IPS-NIHi11 (cell line): ENCODE measurements at places on chromosomes 7 and 10.

DNA sequence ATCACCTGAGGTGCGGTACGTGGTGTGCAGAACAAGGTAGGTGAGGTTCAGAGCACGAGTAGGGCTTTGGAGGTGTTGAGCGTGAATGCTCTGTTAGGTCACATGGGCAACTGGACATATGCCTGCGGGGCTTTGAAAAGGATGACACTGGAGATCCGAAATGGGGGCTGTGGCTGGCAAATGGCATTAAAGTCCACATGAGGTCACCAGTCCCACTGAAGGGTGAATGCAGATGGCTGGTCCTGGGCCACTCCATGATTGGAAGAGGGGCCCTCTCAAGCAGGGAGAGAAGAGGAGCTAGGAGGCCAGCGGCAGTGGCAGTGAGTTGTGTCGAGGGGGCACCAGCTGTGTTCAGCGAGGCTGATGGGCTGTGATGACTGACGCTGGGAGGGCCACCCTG, 254.9 kb upstream of the SHH start:
- DNase-seq: no peak

DNA sequence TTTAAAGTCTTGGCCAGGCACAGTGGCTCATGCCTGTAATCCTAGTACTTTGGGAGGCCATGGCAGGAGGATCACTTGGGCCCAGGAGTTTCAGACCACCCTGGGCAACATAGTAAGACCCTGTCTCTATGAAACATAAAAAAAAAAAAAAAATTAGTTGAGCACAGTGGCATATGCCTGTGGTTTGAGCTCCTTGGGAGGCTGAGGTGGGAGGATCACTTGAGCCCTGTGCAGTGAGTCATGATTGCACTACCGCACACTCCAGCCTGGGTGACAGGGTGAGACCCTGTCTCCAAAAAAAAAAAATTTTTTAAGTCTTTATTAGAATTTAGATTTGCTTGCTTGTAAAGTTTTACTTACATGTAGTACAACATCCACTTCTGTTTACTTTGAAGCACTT, 14.0 kb downstream of the WNT2 start:
- DNase-seq: no peak

DNA sequence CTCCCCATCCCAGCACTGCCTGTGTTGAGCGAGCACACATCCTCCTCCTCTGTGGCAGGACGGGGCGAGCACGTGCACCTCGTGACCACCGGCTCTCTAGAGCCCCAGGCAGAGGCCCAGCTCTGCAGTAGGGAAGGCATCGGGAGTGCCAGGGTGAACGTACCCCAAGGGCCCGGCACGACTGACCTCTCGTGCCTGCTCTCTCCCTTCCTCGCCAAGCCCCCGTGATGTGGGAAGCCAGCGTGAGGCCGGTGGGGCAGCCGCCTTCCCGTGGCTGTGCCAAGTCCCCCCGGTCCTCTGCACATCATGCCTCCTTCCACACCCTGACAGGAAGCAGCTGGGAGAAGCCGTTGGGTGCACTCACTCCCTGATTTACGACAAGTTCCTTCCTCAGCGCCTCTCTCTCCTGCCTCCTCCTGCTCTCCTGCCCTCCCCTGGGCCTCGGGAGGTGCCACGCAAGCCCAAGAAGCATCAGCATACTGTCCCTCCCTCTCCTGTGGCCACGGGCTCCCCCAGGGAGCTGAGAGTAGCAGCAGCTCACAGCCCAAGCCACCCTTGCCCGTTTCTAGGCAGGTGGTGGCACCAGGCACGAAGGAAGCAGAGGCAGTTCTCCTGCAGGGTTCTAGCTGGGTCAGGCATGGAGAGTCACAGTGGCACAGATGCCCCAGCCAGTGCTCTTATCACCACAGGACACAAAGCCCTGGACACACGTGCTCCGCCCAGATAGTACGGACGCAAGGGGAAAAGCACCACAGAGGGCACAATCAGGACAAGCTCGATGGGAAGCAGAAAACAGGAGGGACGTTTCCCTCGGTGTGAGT, 47.0 kb downstream of the AMZ1 start:
- no peak for DNase-seq

GRCh38 chr7:157293413-157293788, 43.4 kb upstream of the DNAJB6 start:
- no peak for DNase-seq
